Activated gamma-delta T cell (primary cell): ENCODE measurements at places on chromosomes 5 and 9.

- DNase-seq, result no peak
Measured at GRCh38 chr5:138983984-138984383, 108.8 kb upstream of the LRRTM2 start.

DNA sequence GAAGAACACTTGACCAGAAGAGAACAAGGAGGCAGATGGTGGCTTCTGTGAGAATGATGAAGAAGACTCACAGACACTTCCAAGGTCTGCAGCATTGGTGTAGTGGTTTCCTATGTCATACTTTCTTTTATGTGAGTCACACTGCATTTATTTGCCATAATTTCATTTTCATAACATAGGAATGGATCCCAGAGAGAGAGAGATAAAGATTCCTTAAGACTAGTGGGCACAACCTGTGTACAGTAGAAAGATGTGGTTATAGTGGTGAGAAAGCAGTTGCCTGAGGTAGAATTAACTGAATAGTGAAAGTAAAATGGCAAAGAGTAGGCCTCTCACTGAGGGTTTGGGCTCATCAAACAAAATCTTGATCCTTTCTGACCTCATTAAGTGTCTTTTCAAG, 7.6 kb upstream of the CCDC152 start:
- no peak for DNase-seq

DNA sequence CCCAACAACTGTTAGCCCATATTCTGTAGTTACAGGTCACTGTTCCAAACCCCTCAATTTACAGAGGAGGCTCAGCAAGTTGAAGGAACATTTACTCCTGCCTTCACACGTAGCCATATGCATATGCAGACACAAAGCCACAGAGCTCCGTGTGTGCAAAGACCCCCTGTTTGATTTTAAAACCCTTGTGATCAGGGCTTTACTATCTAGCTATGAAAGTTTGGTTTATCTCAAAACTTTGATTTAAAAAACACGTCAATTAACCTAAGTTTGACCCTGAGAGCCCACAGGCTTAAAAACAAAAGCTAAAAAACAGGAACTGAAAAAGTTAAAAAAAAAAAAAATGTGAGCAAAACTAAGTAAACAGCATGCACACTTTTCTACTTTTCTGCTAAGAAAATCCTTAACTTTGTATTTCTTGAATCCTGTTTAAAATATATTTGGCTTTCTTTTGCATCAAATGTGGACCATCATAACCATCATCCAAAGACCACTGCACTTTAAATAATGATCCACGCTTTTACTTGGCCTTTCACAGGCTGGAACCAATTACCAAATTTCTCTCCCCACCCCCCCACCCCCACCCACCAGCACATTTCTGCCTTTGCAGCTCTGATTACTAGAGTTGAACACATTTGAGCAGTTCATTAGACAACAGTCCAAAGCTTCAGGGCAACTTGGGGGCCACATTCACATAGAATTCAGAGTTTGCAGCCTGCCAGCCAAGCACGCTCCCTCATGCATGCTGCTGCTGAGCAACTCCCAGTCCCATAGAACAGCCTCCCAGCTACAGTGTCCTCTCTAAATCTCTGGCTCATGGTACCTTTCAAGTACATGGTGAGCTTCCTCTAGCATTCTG, 128.8 kb upstream of the MAP3K1 start:
- no peak for DNase-seq

- DNase-seq, result no peak
Measured at GRCh38 chr5:12322042-12322441, 417.8 kb upstream of the CTNND2 start.

DNA sequence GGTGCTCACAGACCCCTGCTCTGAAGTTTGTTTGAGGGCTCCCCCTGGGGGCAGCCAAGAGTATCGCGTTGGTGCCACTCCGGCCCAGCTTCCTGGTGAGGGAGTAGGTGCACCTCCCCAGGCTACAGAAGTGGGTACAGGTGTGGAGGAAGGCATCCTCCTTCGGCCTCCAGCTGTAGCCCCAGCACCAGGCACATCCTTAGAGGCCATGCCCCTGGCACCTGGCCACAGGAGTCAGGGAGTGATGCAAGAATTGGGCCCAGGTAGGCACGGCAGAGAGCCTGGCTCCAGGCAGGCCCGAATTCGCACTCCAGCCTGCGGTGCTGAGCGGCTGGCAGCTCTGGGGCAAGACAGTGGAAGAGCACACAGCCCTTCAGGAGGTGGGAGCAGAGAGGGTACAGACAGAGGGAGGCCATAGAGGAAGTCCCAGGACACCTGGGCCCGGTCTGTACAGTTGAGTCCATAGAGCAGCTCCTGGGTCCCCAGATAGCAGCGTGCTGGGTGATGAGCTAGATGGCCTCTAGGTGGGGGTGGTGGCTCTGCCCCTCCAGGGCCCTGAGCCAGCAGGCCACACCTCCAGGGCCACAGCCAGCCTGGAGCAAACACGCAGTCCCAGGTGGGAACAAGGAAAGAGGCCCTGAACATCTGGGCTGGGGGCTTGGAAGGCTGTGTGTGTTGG, 2.4 kb downstream of the SAPCD2 start:
- DNase-seq, result peak; percentile 31

DNA sequence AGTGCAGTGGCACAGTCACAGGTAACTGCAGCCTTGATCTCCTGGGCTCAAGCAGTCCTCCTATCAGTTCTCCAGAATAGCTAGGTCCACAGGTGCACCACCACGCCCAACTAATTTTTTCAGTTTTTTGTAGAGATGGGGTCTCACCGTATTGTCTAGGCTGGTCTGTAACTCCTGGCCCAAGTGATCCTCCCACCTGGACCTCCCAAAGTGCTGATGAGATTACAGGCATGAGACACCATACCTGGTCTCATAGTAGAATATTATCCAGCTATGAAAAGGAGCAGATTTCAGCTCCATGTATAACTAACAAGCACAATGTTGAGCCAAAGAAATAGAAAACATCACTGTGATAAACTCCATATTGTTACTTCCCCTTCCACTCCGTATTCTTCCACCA, 69.8 kb downstream of the FAM78A start:
- no peak for DNase-seq

DNA sequence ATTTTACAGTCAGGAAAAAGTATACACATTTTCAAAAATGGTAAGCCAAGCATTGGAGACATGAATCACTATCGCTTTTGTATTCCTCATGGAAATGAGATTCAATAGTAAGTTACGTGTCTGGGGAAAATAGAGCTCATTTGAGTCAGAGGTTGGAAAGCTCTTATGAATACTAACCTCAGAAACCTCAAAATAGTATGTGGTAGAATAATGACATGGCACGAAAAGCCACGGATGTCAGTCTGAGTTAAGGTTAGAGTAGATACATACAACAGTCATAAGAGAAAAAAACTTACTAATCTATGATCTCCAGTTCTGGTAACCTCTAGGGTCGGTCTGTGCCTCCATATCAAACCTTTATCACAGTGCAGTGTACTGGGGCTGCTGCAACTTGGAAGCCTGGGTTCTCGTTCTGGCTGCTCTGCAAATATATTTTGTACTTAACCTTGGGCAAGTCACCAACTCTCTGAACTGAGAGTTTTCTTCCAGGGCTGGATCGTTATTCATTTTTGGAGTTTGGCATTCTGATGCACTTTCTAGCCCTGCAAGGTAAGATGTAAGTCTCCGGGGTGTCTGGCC, 31.8 kb downstream of the MAP1B start:
- no peak for DNase-seq

- DNase-seq, result no peak
Measured at GRCh38 chr5:138636398-138636944, 61.3 kb upstream of the HSPA9 start.

DNA sequence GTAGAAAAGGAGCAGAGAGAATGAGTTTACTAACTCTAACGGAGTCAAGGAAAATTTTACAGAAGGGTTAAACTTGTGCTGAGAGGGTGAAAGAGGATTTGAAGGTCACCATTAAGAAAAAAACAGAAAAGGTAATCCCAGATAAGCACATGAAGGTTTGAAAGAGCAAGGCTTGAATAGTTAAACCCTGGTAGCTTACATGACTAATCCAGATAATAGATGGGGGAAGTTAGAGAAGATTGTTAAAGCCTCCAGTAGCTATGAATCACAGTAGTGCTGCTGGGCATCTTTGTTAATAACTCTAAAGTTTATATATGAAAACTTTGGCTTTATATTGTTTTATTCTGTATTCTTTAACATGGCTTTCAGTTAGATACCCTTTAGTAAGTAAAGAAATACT, 354.5 kb upstream of the FTMT start:
- no peak for DNase-seq

DNA sequence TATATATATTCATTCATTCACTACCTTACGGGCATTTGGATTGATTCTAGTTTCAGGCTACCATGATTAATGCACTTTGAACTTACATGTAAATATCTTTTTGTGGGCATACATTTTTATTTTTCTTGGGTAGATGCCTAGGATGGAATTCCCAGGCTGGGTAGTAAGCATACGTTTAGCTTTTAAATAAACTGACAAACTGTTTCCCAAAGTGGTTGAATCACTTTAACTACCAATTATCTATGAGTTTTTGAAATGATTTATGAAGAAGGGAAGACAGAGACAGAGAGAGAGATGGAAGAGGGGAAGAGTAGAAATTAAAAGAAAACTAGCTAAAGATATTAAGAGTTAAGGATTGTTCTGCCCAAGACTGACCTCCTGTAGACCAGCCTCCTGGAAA, 612.6 kb downstream of the PSAT1 start:
- DNase-seq, result no peak

GRCh38 chr9:123420592-123421111, 64.7 kb downstream of the CRB2 start:
- no peak for DNase-seq

DNA sequence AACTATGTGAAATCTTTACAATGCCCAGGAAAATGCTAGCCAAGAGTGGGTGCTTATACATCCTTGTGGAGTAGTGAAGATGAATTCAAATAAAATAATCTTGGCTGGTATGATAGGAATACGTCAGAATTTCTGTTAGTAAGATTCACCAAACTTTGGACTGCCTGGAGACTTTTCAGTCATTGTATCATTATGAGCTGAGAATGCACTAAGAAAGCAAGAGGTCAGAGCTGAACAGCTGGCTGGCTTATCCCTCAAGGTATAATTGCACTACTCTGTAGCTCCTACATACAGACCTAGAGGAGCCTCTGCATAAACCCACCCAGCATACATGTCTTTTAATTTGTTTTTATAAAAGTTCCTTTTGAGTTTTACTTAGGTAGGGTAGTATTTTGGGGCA, 568.5 kb upstream of the RIOK2 start:
- no peak for DNase-seq

DNA sequence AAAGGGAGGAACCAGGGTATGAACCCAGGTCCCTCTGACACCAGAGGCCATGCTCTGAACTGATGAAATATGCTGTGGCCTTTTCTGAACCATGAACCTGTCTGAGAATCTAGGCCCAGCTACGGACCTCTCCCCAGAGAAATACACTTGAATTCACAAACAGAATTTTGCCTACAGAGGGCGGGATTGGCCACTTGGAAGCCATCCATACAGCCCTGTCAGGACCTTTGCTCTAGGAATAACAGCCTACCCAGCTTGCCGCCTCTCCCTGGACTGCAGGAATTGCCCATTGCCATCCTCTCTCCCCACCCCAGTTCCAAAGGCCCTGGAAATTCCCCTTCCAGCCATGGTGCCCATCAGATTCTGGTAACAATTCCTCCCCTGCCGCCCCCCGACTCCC, 26.6 kb downstream of the MORN5 start:
- no peak for DNase-seq

DNA sequence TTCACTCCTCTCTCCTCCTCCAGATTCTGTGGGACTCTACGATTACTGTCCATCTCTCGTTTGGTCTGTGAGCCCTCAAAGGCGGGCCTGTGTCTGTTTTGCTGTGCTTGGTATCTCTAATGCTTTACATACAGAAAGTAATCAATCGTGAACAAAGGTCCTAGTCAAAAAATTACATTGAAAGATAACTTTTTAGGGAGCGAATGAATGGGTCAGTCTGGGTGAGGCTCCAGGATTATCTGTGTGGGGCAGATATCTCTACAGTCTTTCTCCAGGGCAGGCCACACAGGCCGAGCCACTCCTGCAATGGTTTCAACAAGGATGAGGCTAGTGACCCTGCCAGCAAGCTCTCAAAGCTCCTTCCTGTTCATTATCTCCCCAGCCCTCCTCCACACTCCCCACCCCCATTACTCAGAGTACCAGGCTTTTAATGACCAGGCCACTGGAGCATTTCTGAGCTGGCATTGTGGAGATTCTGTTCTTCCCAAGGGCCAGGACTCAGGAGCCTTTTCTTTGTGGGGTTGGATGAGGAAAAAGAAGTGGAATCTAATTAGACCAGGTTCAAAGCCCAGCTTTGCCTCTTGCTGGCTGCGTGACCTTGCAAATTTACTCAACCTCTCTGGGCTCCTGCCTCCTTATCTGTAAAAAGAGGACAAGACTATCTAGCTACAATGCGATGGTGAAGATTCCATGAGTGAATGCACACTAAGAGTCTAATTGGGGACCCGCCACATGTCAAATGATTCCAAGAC, 10.2 kb downstream of the CORO2A start:
- no peak for DNase-seq

GRCh38 chr9:73081979-73082657, 69.5 kb upstream of the ANXA1 start:
- no peak for DNase-seq

DNA sequence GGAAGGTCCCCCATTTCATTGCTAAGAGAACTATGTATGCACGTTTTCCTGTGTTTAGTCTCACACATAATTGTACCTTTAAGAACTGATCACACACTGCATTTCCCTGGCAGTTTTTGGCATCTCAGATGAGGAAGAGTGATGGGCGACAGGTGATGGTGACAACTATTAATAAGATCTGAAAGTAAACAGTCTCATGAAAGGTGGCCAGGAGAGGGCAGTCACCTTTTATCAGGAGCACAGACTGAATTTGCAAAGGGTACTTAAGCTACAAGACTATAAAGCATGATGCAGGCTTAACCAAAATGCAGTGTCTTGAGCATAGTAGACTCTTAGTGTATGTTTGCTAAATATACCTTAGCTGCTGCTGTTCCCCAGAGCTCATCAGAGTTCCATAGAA, 91.5 kb downstream of the GHR start:
- DNase-seq, result no peak

- no peak for DNase-seq
Measured at GRCh38 chr9:126684345-126684744, 70.6 kb downstream of the LMX1B start.

- no peak for DNase-seq
Measured at GRCh38 chr5:1103505-1104326, 8.1 kb downstream of the SLC12A7 start.

DNA sequence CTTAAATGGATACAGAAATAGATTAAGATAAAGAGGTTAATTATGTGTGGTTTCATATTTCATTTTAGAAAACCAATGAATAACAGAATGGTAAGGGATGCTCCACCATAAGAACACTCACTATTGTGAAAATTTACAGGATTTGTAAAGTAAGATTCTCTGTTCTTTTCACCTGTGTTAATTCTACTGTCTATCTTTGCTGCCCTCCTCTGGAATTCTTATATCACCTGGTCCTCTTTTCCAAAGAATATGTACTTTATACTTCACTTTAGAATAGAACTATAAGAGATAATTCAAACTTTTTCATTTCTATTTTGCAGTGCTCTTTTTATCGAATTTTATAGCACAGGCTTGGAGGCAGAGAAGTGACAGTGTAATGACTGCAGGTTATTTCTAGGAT, 213.4 kb downstream of the LURAP1L start:
- no peak for DNase-seq
